Skin of body (tissue), 3 donors: ENCODE measurements at places on chromosomes 16 and 17.

- DNase-seq = no peak
Measured at GRCh38 chr16:49343291-49343690, 30.3 kb upstream of the C16orf78 start.

DNA sequence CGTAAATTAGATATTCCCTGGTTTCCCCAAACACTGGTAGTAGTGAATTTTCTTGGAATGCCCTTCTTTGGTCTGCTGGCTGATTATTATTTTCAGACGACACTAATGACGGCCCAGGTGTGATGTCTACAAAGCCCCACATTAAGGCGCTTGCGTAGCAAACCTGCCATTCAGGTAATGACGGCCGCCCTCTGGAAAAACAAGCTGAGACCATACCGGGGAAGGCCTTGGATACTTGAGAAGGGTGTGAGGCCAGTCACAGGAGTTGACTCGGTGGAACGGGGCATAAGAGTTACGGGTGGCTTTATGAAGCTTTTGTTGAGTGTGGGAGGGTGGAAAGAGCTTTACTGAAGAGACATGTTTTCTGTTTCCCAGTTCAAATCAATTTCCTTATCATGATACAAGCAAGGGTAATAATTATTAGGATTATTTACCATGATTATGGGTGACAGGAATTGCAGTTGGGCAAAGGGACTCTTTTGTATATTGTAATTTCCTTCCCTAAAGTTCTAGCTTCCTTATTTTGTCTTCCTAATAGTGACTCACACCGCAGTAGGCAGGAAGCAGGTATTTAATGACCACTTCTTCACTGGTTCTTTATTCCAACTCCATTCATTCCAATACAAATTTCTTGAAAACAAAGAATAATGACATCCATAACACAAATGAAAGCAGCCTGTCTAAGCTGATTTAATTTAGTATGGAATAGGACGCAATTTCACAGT is 24.8 kb downstream of the KRT23 start:
- DNase-seq = no peak

DNA sequence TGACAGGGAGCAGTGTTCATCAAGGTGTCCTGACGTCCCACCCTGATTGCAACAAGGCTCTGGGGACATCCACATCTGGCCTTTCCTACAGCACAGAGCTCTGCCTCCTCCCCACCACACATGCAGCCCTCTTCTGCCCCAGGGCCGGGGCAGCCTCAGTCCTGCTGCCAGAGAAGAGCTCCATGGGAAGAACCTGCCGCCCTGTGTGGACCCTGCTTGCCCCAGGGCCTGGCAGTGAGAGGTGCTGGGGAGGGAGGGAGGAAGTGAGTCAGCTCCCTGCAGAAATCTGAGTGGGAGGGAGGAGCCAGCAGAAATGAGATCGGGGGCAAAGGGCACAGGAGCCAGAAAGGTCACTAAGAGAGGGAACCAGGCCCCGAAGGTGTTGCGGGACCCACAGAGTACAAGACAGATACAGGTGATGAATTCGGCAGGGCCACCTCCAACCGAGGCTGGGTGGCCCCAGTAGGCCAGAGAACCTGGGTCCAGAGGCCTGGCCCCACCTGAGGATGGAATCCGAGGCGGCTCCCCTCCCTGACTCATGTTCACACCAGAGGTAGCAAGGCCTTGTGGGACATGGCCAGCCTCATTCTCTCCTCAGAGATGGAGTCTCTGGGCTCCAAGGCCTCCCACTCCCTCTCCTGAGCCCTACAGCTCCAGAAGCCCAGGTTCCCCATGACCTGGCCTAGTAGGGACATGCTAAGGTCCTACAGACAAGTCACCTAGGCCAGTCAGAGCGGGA is 24.8 kb downstream of the MYO18A start:
- DNase-seq = no peak

GRCh38 chr16:89917773-89918452 is 749 bp upstream of the MC1R start:
- DNase-seq = peak; percentile 67

- DNase-seq = no peak
Measured at GRCh38 chr16:35425270-35425669, 1965.9 kb downstream of the TP53TG3F start.
